Smooth muscle cell of the pulmonary artery (primary cell): ENCODE measurements at places on chromosomes 5 and 9. TPM values are rescaled to one million over a fixed set of nuclear protein-coding genes. Genes with fewer than 3 reads are reported as not detected.

RNF183 gene
- total RNA-seq: not detected in 2 replicates

WNT8A gene
- not detected in 2 replicates for total RNA-seq

COQ4 gene
- 16.9 and 21.8 TPM in 2 replicates for total RNA-seq

FCHSD1 gene
- 28.0 and 30.6 TPM in 2 replicates for total RNA-seq

HTR1A gene
- total RNA-seq: not detected in 2 replicates

GNA14 gene
- 1.6 and 6.3 TPM in 2 replicates for total RNA-seq

TLX3 gene
- total RNA-seq: not detected in 2 replicates

NR6A1 gene
- 0.39 and 0.69 TPM in 2 replicates for total RNA-seq

RASGRF2 gene
- 1.2 and 15.0 TPM in 2 replicates for total RNA-seq

DDX4 gene
- not detected in 2 replicates for total RNA-seq

MCIDAS gene
- total RNA-seq: not detected in 2 replicates

CATSPER3 gene
- total RNA-seq: 0.10 and 0.13 TPM in 2 replicates

IFNA21 gene
- not detected in 2 replicates for total RNA-seq

CDH9 gene
- not detected in 2 replicates for total RNA-seq

FUBP3 gene
- 40.1 and 46.2 TPM in 2 replicates for total RNA-seq

EQTN gene
- not detected in 2 replicates for total RNA-seq

CIZ1 gene
- total RNA-seq: 35.8 and 49.4 TPM in 2 replicates

SGCD gene
- total RNA-seq: 2.5 and 9.8 TPM in 2 replicates

ABO gene
- total RNA-seq: not detected in 2 replicates

PCDHA3 gene
- total RNA-seq: 0.20 and 0.39 TPM in 2 replicates

FRRS1L gene
- total RNA-seq: 0.07 and 0.10 TPM in 2 replicates

ZNF366 gene
- 0.07 TPM in 1 of 2 replicates, not detected in the other for total RNA-seq

KCNIP1 gene
- total RNA-seq: not detected in 2 replicates

S100Z gene
- total RNA-seq: not detected in 2 replicates

PDE8B gene
- total RNA-seq: 0.40 and 0.46 TPM in 2 replicates

PCDH1 gene
- total RNA-seq: 4.7 and 6.3 TPM in 2 replicates

MPDZ gene
- total RNA-seq: 82.4 and 83.3 TPM in 2 replicates

MTX3 gene
- total RNA-seq: 14.5 and 17.5 TPM in 2 replicates

CD14 gene
- 4.8 and 5.2 TPM in 2 replicates for total RNA-seq

ZNF658 gene
- total RNA-seq: 4.0 and 8.1 TPM in 2 replicates

PLCXD3 gene
- 1.7 and 4.0 TPM in 2 replicates for total RNA-seq

RPS14 gene
- 1,032 and 1,726 TPM in 2 replicates for total RNA-seq

MEGF10 gene
- total RNA-seq: under 0.01 and 3.0 TPM in 2 replicates

PRR16 gene
- total RNA-seq: 7.7 and 8.5 TPM in 2 replicates

NIPAL4 gene
- total RNA-seq: 0.07 TPM in 2 replicates

LCN6 gene
- not detected in 2 replicates for total RNA-seq

FAM78A gene
- 0.69 and 0.85 TPM in 2 replicates for total RNA-seq

CDH12 gene
- total RNA-seq: not detected in 2 replicates

FOXD4L4 gene
- total RNA-seq: 0.17 and 0.20 TPM in 2 replicates

FIBCD1 gene
- 7.2 and 10.7 TPM in 2 replicates for total RNA-seq

SLC34A1 gene
- not detected in 2 replicates for total RNA-seq

GGTA1 gene
- 0.10 and 0.20 TPM in 2 replicates for total RNA-seq

DMRT3 gene
- not detected in 2 replicates for total RNA-seq

PAEP gene
- total RNA-seq: not detected in 2 replicates
